Caco-2 (cell line): ENCODE measurements at places on chromosomes 16 and 17.
A peak's percentile ranks its signal among the peaks of the same experiment; 100 is the strongest.

- H3K36me3 ChIP-seq = no peaks in the 10 kb centered on the region
- H3K27ac ChIP-seq = peak within 1 kb of the TSS; percentile 88
- H3K4me1 ChIP-seq = peaks cover 15% of the 10 kb centered on the region
- H3K4me3 ChIP-seq = peak within 1 kb of the TSS; percentile 57
- no peak for DNase-seq
These were observed at the start of gene ENO3 for GRCh38 chr17:4950746-4951204. TSS of gene ENO3 (plus strand) at chr17:4951119. CDS start at chr17:4951830, 711 bp downstream.

- peaks cover 38% of the 10 kb centered on the region for H3K4me1 ChIP-seq
- no peaks in the 10 kb centered on the region for H3K27me3 ChIP-seq
- H3K4me3 ChIP-seq = no peak overlapping the region
- no peak for DNase-seq
These were observed 182.9 kb downstream of the CCDC182 start for GRCh38 chr17:57562184-57562698.

GRCh38 chr16:30979170-30980022 lies 5.6 kb upstream of the HSD3B7 start:
- no peak for DNase-seq
- H3K27me3 ChIP-seq = no peaks in the 10 kb centered on the region
- no peaks in the 10 kb centered on the region for H3K4me1 ChIP-seq
- no peak overlapping the region for H3K27ac ChIP-seq

DNA sequence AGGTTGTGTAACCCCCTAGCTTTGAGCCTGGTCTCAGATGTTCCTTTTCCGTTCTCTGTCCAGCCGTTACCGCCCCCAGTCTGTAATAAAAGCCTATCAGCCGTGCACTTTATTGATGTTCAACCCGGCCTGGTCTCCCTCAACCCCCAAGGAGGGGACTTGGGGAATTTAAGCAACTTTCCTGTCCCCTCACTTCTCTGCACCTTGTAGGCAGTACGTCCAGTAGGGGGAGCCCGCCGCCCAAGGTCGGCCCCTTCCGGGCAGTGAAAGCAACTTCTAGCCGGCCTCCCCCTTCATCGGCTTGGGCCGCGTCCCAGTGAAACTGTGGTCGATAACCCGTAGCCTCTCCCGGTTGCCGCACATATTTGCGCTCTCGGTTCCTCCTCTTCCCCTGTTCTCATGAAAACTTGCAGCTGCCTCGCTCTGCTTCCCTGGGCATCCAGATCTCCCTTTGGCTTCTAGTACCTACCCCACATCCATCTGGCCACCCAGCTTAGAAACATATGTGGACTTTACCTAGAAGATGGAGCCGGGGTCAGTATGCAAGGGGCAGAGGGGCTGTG lies 7.9 kb downstream of the PNPO start:
- H3K36me3 ChIP-seq = peaks cover 28% of the 10 kb centered on the region
- H3K27me3 ChIP-seq = no peaks in the 10 kb centered on the region
- peak overlapping the region; percentile 58 for H3K27ac ChIP-seq
- H3K4me1 ChIP-seq = peaks cover 14% of the 10 kb centered on the region

DNA sequence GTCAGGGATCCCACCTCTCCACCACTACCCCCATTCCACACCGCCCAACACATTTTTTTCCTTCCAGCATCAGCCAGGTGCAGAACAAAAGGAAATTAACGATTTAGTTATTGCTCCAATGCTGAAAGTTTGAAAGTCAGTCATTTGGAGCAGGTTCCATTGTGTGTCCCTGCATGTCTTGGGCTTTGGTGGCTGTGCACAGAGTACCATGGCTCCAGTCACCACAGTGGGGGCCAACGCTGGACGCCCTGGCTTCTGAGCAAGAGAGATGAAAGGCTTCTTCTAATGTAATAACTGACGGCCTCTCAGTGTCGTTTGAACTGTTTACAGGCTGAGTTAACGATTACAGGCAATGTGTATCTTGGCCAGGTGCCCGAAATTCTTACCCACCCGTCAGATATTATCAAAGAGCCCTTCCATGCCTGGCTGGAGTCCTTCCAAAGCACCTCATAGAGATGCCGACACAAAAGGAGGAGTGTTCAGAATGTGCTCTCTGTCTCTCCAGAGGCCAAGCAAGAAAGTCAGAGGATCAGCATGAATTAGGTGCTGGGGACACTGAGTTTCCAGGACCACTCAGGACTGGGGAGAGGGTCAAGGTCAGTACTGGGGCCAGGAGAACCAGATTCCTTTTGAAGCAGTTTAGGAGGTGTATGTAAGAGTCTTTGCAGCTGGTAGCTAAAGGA lies 25.9 kb downstream of the RNF43 start:
- peak; percentile 96 for DNase-seq
- peak overlapping the region; percentile 90 for H3K27ac ChIP-seq
- no peak overlapping the region for H3K4me3 ChIP-seq
- H3K27me3 ChIP-seq = no peaks in the 10 kb centered on the region
- peaks cover 96% of the 10 kb centered on the region for H3K4me1 ChIP-seq

DNA sequence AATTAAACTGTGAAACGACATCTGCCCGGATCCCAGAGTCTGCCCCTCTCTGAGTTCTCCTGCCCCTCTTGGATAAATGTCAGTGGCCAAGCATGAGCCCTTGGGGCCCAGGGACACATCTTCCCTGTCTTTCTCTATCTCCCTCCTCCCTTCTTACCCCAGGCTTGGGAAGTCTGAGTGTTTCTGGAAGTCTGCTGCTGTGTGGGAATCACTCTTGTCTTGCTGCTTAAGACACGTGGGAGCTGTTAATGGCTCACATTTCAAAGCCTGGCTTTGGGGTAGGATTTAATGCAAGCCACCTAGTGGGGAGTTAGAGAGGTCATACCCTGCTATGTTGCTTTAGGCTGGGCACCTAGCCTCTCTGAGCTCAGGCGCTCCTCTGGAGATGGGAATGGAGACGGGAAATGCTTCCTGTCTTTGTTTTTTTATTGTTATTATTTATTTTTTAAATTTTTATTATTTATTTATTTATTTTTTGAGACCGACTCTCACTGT lies 218.5 kb upstream of the CIBAR2 start:
- H3K4me3 ChIP-seq = no peak overlapping the region
- peaks cover 44% of the 10 kb centered on the region for H3K4me1 ChIP-seq
